ENCODE measurements at places on chromosomes 11 and 22.

DNA sequence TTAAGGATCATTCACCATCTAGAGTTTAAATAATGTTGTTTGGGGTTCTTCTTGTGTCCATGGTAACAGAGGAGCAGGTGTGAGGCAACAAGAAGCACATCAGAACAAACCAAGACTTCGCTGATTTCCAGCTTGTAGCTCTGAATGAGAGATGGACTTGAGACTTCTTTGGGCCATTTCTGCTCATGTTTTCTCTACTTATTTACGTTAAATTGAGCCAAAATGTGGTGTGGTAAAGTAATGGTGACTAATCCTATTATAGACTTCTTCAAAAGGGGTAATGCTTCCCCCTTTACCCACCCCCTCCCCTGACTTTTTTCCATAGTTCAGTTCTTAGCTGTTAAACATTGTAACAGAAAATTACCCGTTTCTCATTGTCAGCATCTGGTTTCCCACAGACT is 65.2 kb downstream of the CSTPP1 start:
- peak; percentile 71 for DNase-seq

- peak; percentile 36 for DNase-seq
Measured at GRCh38 chr11:64152841-64153691, 12.8 kb downstream of the MACROD1 start.

DNA sequence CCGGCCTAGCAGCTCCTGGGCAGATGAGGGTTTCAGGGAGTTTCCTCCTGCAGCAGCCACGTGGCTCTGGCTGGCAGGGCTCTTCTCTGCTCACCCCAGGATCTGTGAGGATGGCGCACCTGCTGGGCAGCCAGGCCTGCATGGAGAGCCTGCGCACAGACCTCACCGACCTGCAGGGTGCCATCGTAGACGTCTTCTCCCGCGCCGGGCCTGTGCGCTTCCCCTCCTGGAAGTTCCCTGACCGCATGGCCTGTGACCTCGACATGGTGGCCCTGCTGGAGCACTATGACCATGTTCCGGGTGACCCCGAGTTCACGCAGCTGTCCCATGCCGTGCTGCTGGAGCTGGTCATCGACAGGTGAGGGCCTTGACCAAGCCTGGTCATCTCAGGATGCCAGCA is 9.1 kb downstream of the CCDC157 start:
- DNase-seq: no peak

- no peak for DNase-seq
Measured at GRCh38 chr11:65373839-65374580, 8.4 kb downstream of the SLC25A45 start.

DNA sequence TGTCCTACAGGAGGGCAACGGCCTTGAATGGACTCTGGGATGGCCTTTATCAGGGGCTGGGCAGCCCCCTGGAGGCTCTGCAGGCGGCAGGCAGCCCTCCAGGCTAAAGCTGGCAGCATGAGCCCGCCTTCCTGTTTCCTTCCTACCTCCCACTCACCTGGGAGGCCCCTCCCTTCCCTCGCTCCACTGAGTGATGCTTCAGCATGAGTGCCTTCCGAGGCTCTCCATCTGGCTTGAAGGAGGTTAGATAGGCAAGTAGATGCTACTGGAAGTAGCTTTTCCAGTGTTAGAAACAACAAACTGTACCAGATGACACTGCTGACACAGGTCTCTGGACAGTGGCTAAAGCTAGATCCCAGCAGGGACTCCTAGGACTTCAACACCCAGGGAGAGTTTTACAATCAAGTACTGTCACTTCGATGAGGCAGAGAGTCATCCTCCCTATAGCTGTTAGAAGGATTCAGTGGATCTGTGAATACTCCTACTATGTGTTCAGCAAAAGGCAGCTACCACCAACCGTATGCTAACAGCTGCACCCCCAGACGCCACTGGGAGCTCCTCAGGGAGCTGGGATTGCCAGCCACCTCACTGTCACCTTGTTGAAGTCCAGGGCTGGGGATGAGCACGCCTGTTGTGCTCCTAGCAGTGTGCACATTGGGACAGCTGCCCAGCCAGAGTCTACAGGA is 4.1 kb upstream of the SLC25A1 start:
- DNase-seq: no peak

GRCh38 chr11:8577791-8578581 is 16.0 kb downstream of the STK33 start:
- DNase-seq: no peak

- no peak for DNase-seq
Measured at GRCh38 chr11:128664317-128664716, 29.6 kb upstream of the FLI1 start.

GRCh38 chr11:134476435-134477021 is 64.5 kb upstream of the B3GAT1 start:
- no peak for DNase-seq

DNA sequence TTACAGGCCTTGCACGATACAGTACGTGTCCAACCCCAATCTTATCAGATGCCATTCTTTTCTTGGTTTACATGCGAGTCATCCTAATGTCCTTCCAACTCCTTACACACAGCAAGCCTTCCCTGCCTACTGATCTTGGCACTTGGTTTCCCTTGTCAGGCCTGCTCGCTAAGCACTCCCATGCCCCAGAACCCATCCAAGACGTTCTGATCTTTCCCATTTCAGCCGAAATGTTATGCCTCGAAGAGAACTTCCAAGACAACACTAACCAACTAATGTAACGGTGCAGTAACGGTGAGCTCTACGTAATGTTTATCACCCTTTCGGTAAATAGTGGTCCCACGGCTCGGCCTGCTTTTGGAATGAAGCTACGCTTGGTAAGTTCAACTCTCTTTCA is 521 bp downstream of the PES1 start:
- DNase-seq: peak; percentile 8

DNA sequence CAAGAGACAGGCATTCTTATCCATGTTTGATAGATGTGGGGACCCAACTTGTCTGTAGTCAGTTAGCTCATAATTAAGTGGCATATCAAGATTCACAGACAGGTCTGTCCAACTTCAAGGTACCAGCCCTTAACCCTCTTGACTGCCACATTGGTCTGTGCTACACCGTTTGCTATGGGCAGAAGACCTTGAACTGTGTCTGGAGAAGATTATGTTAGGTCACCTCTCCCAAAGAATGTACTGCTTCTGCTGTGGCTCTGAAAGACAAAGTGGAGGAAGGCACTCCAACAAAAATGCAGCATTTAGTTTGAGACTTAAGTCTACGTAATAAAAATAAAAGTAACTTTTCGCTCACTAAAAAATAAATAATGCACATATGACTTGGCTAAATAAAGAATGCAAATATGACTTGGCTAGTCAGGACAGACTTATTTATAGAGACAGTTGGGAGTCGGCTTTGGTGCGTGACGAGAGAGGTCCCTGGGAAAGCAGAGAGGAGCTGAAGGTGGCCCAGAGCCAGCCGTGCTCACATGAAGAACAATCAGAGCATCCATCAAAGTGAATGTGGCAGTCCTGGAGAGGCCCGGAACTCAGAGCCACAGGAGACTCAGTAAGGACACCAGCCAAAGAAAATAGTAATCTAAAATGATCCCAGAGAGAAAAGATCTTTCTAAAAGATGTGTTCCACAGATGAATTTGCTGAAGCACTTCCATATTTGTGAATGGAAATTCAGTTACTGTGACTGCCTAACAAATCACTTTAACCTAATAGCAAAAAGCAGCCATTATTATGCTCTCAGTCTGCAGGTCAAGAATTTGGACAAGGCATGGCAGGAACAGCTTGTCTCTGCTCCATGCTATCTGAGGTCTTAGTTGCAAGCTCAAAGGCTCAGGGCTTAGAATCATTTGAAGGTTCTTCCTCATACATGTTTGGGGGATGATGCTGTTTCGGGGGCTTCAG is 35.0 kb downstream of the CWC15 start:
- DNase-seq: peak; percentile 90

DNA sequence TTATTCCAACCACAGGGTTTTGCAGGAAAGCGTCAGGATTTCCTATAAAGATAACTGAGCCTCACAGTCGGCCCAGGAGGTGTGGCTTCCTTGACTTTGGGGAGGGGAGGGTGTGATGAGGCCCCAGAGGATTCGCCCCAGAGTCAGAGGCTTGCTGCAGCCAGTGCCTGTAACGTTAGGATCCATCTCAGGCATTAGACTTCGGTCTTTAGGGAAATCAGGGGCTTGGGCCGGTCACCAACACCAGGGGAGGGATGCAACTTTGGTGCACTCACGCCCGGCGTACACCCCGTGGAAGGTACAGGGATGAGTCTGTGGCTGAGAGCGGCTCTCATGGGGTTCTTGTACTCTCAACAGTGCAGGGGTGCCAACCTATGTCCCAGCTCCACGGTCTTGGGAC is 5.7 kb upstream of the ANO1 start:
- DNase-seq: no peak

Data from fibroblast of skin of right quadriceps (primary cell).